ENCODE measurements at places on chromosomes 2 and 18.

DNA sequence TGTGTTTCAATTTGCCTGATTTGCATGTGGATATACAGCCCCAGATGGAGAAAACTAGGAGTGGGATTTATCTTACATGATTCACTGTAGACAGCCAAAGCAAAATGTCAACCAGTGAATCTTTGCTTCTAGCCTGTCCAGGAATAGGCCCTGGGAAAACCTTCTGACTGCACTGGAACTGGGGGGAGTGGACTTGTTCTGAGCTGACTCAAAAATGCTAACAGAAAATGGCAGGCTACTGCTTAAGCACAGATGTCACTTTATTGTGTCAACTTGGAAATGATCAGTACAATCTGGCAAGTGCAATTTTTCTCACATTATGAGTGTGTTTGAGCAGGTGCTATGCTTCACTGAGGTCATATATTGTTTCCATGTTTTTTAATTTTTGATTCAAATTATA lies 593.7 kb downstream of the NRXN1 start:
- no peak overlapping the region for H3K27ac ChIP-seq
- no peak for DNase-seq
- no peaks in the 10 kb centered on the region for H3K27me3 ChIP-seq
- no peaks in the 10 kb centered on the region for H3K4me1 ChIP-seq
- no peak overlapping the region for H3K4me3 ChIP-seq

DNA sequence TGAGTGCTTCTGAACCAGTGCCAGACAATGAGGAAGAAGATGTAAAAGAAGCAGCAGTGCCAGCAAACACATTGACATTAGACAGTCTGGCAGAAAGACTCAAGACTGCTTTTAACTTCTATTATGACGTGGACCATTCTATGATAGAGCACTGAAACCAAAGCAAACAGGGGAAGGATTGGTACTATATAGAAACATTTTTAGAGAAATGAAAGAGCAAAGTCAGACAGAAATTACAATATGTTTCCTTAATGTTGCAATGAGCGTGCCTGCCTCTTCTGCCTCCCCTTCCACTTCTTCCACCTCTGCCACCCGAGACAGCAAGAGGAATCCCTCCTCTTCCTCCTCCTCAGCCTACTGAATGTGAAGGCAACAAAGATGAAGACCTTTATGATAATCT lies 39.7 kb downstream of the DHX57 start:
- H3K27me3 ChIP-seq, result no peaks in the 10 kb centered on the region
- H3K4me1 ChIP-seq, result no peaks in the 10 kb centered on the region
- H3K4me3 ChIP-seq, result no peak overlapping the region
- H3K36me3 ChIP-seq, result peaks cover 28% of the 10 kb centered on the region

DNA sequence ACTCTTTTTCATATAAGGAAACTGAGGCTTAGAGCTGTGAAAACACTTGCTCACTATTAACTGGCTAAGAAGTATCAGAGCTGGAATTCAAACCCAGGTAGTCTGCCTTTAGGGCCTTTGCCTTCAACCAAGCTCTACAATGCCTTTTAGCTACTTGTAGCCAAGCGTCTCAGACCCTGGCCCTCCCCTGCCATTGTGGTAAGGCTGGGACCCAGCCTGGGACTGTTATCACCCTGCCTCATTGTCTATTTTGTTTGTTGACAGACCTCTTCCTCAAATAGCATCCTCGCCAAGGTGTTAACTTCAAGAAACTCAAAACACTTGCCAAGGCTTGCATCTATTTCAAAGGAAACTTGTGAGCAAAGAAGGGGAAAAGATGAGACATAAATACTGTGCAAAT lies 76.7 kb upstream of the CD28 start:
- no peak overlapping the region for H3K4me3 ChIP-seq
- peaks cover 6% of the 10 kb centered on the region for H3K4me1 ChIP-seq
- DNase-seq, result no peak
- H3K27me3 ChIP-seq, result no peaks in the 10 kb centered on the region

DNA sequence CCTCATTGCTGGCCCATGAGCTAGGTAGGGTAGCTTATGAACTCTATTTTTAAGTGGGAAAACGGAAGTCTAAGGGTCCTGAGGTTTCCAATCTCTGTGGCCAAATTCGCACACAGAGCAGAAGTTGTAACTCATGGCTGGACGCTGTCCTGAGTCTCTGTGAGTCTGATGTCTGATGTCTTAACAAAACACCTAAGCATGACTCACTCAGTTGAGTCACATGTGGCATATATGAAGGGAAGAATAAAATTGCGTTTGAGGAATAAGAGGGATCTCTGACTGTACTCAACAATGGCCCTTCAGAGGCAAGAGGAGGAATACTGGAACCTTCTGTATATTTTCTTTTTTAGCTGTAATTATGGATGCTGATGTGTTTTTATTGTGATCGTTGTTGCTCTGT lies 569.7 kb downstream of the RIT2 start:
- no peak for DNase-seq
- no peak overlapping the region for H3K27ac ChIP-seq
- no peaks in the 10 kb centered on the region for H3K4me1 ChIP-seq
- no peaks in the 10 kb centered on the region for H3K27me3 ChIP-seq
- no peaks in the 10 kb centered on the region for H3K36me3 ChIP-seq

DNA sequence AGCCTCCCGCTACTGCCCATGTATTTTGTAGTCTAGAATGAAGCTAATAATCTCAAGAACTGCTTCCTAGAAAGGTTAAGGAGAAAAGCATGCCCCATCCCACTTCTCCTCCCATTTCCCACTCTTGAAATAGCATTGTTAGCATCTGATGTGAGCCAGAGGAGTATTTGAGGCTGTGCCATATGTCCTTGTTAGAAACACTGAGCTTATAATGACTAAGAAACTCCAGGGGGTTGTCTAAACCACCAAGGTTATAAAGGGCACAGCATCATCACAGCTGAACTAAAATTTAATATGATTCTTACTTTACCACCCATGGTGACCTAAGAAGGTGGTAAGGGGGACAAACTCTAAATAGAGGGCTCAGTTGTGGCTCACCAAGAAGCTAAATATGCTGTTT lies 16.6 kb downstream of the TSPYL6 start:
- H3K4me1 ChIP-seq, result peaks cover 8% of the 10 kb centered on the region
- peak overlapping the region; percentile 78 for H3K27ac ChIP-seq
- H3K27me3 ChIP-seq, result no peaks in the 10 kb centered on the region
- no peaks in the 10 kb centered on the region for H3K36me3 ChIP-seq
- H3K4me3 ChIP-seq, result no peak overlapping the region

- DNase-seq, result no peak
- no peak overlapping the region for H3K4me3 ChIP-seq
- H3K27ac ChIP-seq, result no peak overlapping the region
- no peaks in the 10 kb centered on the region for H3K27me3 ChIP-seq
- no peaks in the 10 kb centered on the region for H3K4me1 ChIP-seq
- no peaks in the 10 kb centered on the region for H3K36me3 ChIP-seq
Observed at GRCh38 chr18:59265974-59266369, 7.3 kb downstream of the RAX start.

DNA sequence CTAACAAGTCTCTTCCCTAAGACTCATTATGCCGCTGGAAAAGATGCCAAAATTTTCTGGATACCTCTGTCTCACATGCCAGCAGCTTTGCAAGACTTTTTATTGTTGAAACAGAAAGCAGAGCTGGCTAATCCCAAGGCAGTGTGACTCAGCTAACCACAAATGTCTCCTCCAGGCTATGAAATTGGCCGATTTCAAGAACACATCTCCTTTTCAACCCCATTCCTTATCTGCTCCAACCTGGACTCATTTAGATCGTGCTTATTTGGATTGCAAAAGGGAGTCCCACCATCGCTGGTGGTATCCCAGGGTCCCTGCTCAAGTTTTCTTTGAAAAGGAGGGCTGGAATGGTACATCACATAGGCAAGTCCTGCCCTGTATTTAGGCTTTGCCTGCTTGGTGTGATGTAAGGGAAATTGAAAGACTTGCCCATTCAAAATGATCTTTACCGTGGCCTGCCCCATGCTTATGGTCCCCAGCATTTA lies 26.3 kb downstream of the DHRS9 start:
- H3K27ac ChIP-seq, result no peak overlapping the region
- no peak for DNase-seq
- H3K27me3 ChIP-seq, result no peaks in the 10 kb centered on the region
- H3K4me1 ChIP-seq, result no peaks in the 10 kb centered on the region

DNA sequence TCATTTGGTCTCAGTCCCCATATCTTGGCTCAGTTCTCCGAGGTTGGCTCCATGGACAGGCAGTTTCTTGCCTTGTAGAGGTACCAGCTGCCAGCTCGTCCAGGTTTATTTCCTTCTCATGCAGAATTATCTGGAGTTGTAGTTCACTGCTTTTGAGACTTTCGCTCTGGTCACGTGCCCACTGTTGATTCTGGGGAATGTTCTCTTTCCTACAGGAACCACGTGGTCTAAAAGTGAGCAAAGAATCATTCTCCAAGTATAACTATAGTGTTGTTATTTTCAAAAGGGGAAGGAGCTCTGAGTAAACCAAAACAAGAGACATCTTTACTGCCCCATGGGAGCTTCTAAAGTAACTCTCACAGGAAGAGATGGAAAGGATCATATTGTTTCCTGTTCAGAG lies 41.2 kb upstream of the RAB27B start:
- H3K4me3 ChIP-seq, result no peak overlapping the region
- no peak for DNase-seq
- no peaks in the 10 kb centered on the region for H3K36me3 ChIP-seq
- H3K27ac ChIP-seq, result no peak overlapping the region

- H3K27ac ChIP-seq, result no peak overlapping the region
- H3K36me3 ChIP-seq, result peaks cover 68% of the 10 kb centered on the region
- no peak for DNase-seq
- no peak overlapping the region for H3K4me3 ChIP-seq
- no peaks in the 10 kb centered on the region for H3K4me1 ChIP-seq
Observed at GRCh38 chr18:79706658-79707057, 27.1 kb downstream of the CTDP1 start.

DNA sequence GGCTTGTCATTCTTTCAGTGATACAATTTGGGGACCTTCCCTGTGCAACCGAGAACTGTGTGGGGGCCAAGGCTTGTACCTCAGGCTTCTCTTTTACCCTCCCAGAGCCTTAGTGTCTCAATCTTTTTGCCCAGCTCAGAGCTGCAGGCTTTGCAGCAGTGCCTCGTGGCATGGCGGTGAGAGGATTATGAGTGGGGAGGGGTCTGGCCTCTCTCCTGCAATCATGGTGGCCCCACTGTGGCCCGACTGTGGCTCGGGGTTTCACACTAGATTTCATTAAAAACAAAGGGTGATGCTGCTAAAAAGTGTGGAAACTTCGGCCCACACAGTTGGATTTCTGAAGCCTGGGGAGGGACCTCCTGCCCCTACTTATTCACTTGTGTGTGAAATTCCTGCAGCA lies 75.5 kb downstream of the CAPN13 start:
- no peaks in the 10 kb centered on the region for H3K27me3 ChIP-seq
- no peak overlapping the region for H3K4me3 ChIP-seq
- DNase-seq, result no peak
- H3K4me1 ChIP-seq, result no peaks in the 10 kb centered on the region
- no peaks in the 10 kb centered on the region for H3K36me3 ChIP-seq
- H3K27ac ChIP-seq, result no peak overlapping the region

- no peaks in the 10 kb centered on the region for H3K36me3 ChIP-seq
- no peak overlapping the region for H3K4me3 ChIP-seq
- H3K27me3 ChIP-seq, result no peaks in the 10 kb centered on the region
- DNase-seq, result no peak
Observed at GRCh38 chr18:74476140-74476539, 19.0 kb upstream of the DIPK1C start.

- H3K27me3 ChIP-seq, result no peaks in the 10 kb centered on the region
- no peak overlapping the region for H3K4me3 ChIP-seq
- no peak overlapping the region for H3K27ac ChIP-seq
- no peak for DNase-seq
Observed at GRCh38 chr2:15955232-15955988, 15.1 kb downstream of the MYCN start.

DNA sequence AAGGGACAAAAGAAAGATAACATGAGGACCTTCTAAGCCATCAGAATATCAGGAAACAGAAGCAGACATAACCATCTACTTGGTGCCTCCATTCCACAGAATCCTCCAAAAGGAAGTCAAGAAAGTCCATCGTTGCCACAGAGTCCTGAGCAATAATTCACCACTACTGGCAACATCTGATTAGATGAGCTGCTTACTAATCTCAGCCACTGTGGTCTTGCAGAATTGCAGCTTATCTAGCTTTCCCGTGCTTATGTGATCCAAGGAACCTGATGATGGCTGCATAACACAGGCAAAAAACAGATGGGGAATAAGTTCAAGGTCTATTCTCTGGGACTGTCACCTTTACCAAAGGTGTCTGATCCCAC lies 278.5 kb downstream of the AFF3 start:
- no peaks in the 10 kb centered on the region for H3K36me3 ChIP-seq
- H3K4me3 ChIP-seq, result no peak overlapping the region
- no peaks in the 10 kb centered on the region for H3K27me3 ChIP-seq
- DNase-seq, result no peak
- peaks cover 4% of the 10 kb centered on the region for H3K4me1 ChIP-seq
- no peak overlapping the region for H3K27ac ChIP-seq

DNA sequence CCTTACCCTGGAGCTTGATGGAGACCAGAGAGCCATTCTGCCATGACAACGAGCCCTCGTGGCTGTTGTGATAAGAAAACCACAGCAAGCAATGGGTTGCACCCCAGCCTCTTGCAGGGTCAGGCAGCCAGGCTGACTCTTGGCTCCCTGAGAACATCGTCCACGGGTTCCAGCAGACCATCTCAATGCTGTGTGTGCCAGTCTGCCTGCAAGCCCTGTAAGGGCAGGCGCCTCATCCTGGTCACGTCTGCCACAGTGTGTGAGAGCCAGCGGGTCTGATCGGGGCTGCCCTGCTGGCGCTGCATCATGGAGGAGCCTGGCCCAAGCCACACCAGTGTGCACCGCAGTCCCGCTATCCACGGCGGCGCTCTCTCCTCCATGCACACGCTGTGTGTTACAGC lies 71.0 kb upstream of the MGAT4A start:
- no peak overlapping the region for H3K4me3 ChIP-seq
- H3K27ac ChIP-seq, result no peak overlapping the region
- no peaks in the 10 kb centered on the region for H3K36me3 ChIP-seq
- H3K27me3 ChIP-seq, result no peaks in the 10 kb centered on the region
- H3K4me1 ChIP-seq, result peaks cover 17% of the 10 kb centered on the region

- no peaks in the 10 kb centered on the region for H3K4me1 ChIP-seq
- H3K36me3 ChIP-seq, result no peaks in the 10 kb centered on the region
- H3K27me3 ChIP-seq, result no peaks in the 10 kb centered on the region
- no peak overlapping the region for H3K4me3 ChIP-seq
Observed at GRCh38 chr2:37679072-37679695, 7.7 kb upstream of the CDC42EP3 start.

GRCh38 chr2:12253167-12253778 lies 463.5 kb upstream of the TRIB2 start:
- no peaks in the 10 kb centered on the region for H3K27me3 ChIP-seq
- DNase-seq, result no peak
- no peaks in the 10 kb centered on the region for H3K36me3 ChIP-seq

DNA sequence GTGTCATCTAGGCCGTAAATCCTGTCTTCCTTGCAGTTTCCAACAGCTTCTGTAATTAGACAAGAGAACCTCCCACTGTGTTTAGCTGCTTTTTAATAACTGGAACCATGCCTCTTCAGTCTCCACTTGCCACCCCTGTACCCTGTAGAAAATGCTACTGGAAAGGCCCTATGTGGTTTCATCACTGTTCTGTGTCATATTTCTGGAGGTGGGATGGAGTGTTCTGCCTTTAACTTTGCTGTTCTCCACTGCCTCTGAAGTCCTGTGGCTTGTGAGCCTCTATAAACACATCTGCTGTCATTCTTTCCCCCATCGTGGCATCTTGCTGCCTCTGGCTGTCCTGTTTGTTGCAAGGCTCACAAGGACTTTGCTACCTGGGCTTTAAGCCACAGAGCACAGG lies 17.9 kb downstream of the MGAT5 start:
- H3K27ac ChIP-seq, result no peak overlapping the region
- no peaks in the 10 kb centered on the region for H3K4me1 ChIP-seq
- no peaks in the 10 kb centered on the region for H3K36me3 ChIP-seq
- no peak overlapping the region for H3K4me3 ChIP-seq

GRCh38 chr2:176745543-176746200 lies 466.9 kb upstream of the HNRNPA3 start:
- H3K4me3 ChIP-seq, result no peak overlapping the region
- no peaks in the 10 kb centered on the region for H3K27me3 ChIP-seq
- DNase-seq, result no peak
- H3K27ac ChIP-seq, result no peak overlapping the region
